Activated naive CD8-positive, alpha-beta T cell treated with anti-CD3 and anti-CD28 coated beads, Interleukin-2, amount 10 ng/mL, durations not matched to agents 7 days and 5 days (primary cell): ENCODE measurements at places on chromosomes 3 and 15. TPM values are rescaled to one million over a fixed set of nuclear protein-coding genes. Genes with fewer than 3 reads are reported as not detected.

The ACP3 gene
- total RNA-seq = not detected

The TBL1XR1 gene
- total RNA-seq = 176 TPM

The A4GNT gene
- total RNA-seq = not detected

The CACNA1D gene
- total RNA-seq = not detected

The AMT gene
- 10.0 TPM for total RNA-seq

- DNase-seq = no peak
Observed at GRCh38 chr3:135916310-135916709, 49.2 kb upstream of the PPP2R3A start.

DNA sequence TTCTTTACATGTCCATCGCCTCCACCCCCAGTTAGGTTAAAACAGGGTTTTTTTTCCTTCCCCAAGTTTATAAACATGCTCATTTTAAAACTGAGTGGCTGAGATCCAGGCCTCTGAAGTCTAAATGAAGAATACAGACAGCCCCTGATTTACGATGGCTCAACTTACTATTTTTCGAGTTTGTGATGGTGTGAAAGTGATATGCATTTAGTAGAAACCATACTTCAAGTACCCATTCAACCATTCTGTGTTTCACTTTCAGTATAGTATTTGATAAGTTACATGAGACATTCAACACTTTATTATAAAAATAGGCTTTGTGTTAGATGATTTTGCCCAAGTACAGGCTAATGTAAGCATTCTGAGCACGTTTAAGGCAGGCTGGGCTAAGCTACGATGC lies 30.5 kb upstream of the GNB5 start:
- DNase-seq = no peak

- no peak for DNase-seq
Observed at GRCh38 chr15:39925112-39925842, 5.2 kb upstream of the GPR176 start.

DNA sequence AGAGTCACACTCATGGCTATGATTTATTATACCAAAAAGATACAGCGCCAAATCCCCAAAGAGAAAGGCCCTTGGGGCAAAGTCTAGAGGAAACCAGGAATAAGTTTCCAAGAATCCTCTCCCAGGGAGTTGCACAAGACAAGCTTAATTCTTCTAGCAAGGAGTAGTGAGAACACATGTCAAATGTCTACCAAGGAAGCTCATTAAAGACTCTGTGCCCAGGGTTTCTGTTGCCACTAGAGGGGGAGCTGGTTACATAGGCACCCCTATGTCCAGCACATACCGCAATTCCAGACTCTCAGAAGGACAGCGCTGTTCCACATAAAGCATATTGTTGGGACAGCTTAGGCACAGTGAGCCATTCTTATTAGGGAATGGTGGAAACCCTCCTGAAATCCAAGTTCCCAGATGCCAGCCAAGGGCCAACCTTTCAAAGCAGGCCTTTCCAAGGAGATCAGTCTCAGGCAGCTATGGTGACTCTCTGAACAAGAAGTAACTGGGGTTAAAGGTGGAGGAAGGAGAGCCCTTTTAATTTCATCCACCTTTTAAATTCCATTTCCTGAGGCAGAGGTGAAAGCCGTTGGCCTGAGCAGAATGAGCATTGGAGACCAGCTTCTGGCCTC lies 194.2 kb downstream of the UACA start:
- DNase-seq = no peak

- DNase-seq = peak; percentile 45
Observed at GRCh38 chr3:119294696-119295671, 801 bp downstream of the ARHGAP31 start.

- DNase-seq = no peak
Observed at GRCh38 chr15:77696871-77697270, 64.2 kb upstream of the LINGO1 start.

DNA sequence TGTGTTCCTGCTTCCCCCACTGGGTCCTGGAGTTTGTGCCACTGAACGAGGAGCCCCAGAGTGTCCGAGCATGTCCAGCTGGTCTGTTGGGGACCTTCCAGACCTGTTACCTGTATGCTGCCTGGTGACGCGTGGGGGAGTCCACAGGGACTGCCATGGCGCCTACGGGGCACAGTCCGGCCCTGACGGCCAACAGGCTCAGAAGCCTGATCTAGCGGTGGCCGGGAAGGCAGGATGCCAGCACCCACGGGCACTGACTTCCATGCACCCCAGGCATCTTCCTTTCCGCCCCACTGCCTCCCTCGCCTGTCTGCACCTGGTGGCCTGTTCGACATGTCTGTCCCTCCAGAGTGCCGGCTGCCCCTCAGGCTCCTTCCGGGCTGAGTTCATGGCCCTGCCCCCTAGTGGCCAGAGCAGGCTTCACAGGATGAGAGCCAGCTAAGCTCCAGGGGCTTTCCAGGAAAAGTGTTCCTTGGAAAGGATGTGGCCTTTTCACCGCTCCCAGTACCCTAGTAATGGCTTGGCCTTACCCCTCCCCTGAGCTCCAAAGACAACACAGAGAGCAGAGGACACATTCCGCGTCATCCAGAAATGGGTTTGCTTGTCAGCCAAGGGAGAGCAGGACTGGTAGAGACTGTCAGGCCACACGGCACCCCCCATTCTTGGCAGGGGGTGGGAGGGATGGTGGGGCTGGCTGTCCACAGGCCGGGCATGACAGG lies 35.7 kb downstream of the NGRN start:
- DNase-seq = peak; percentile 73

DNA sequence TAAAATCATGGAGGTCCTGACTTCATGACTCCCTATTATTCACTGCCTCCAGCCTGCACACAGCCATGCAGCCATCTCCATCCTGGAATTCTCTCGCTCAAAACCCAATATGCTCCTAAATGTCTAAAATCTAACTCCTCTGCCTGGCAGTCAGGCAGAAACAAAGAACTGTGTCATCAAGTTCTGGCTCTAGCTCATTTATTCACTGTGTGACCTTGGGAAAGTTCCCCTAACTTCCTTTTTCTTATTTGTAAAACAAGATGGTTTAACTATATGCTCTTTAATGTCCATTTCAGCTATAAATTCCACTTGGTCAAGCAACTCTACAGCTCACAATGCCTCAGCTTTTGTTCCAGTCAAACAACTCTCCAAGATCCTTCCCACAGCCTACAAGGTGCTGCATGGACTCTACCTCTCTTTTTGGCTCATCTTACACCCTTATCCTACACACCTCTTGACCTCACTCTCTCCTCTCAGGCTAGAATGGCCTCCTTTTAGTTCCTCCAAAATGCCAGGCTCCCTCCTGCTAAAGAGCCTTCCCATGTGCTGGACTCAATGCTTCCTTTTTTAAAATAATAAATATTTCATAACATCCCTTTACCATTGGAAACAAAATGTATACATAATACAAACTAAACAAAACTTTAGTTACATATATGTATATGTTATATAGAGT lies 16.4 kb downstream of the PIK3CB start:
- no peak for DNase-seq

GRCh38 chr15:78988361-78988911 lies 43.6 kb upstream of the CTSH start:
- DNase-seq = peak; percentile 53
